Activated CD8-positive, alpha-beta memory T cell treated with anti-CD3 and anti-CD28 coated beads for 24 hours (primary cell): ENCODE measurements at places on chromosomes 5 and 9.
A peak's percentile ranks its signal among the peaks of the same experiment; 100 is the strongest.

GRCh38 chr5:151577566-151577965 lies 13.6 kb downstream of the FAT2 start:
- no peak for DNase-seq

GRCh38 chr5:132058646-132059042 lies 1.8 kb upstream of the IL3 start:
- DNase-seq, result no peak

DNA sequence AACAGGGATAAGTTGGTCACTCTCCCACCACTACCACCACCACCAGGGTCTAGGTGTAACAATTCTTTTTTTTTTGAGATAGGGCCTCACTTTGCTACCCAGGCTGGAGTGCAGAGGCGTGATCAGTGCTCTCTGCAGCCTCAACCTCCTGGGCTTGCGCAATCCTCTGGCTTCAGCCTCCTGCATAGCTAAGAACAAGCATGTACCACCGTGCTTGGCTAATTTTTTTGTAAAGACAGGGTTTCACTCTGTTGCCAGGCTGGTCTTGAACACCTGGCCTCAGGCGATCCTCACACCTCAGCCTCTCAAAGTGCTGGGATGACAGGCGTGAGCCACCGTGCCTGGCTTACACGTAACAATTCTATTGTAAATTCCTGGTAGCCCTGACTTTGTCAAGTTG lies 27.5 kb downstream of the CORO2A start:
- no peak for DNase-seq

DNA sequence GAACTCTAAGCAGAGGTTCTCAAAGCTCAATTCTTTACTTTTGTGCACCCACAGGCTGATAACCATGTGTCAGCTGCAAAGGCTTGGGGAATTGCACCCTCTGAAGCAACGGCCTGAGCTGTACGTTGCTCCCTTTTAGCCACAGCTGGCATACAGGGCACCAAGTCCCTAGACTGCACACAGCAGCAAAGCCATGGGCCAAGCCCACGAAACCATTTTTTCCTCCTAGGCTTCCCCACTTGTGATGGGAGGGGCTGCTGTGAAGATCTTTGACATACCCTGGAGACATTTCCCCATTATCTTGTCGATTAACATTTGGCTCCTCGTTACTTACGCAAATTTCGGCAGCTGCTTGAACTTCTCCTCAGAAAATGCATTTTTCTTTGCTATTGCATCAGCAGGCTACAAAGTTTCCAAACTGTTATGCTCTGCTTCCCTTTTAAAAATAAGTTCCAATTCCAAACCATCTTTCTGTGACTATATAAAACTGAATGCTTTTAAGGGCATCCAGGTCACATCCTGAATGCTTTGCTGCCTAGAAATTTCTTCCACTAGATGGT lies 23.0 kb downstream of the KIAA0825 start:
- DNase-seq, result no peak

GRCh38 chr5:175831507-175831906 lies 39.9 kb upstream of the CPLX2 start:
- no peak for DNase-seq

GRCh38 chr5:164359260-164360255 lies 854.1 kb downstream of the MAT2B start:
- no peak for DNase-seq

DNA sequence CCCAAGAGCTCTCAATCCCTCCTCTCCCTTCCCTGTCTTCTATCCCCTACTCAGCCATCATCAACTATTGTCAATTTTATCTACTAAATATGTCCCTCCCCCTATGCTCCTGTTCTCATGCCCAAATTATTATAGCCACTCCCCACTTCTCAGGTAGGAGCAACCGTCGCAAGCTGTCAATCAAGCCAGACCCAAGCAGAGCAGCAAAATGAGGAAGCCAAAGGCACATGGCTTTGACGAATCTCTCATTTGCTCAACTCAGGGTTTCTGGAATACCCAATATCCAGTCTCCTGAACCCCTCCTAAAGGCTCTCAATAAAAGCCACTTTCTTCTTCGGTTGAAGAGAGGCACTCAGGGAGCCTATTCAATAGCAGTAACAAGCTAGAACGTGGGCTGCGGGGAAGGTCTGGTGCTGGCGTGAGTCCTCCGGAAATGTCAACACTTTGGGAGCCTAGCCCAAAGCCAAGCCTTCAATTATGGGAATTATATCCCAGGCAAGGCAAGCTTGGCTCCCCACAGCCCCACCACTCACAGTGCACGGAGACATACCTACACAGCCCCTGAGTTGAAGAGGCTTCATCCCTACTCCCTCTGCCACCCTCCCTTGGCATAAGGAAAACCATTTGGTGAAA lies 47.7 kb downstream of the SIL1 start:
- DNase-seq, result no peak

- no peak for DNase-seq
Measured at GRCh38 chr9:69818750-69819345, 1.8 kb upstream of the CFAP95 start.

DNA sequence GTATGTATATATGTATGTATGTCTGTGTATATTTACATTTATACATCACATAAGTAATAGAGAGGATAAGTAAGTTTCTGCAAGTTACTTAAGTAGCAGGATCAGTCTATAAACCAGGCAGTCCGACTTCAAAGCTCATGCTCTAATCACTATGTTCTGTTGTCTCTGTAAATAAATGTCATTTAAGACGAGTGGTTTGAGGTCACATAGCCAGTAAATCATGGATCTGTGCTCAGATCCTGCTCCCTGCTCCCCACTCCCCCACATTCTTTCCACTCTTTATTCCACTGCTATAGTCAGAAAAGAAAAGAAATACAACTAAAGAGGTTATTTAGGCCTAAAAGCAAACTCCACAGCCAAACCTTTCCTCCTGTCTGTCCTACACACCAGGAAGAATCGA lies 90.4 kb downstream of the SERINC5 start:
- peak; percentile 4 for DNase-seq

DNA sequence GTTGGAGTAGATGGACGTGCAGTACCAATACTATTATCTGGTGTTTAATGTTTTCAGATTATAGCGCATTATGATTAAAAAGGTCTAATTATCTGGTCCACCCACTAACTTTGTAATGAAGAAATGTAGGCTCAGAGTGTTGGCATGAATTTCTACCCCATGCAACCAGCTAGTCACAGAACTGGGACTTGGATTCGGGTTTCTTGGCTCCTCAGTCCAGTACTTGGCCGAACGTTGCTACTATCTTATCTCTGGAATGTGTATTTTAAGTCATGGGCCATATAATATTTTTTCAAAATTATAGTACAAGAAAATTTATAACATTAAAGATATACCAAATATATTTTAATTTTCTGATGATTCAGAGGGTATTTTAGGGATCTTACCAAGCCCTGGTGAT lies 657.5 kb upstream of the DMAC1 start:
- DNase-seq, result no peak

GRCh38 chr5:4804691-4805360 lies 335.3 kb upstream of the ADAMTS16 start:
- no peak for DNase-seq

- no peak for DNase-seq
Measured at GRCh38 chr5:145014109-145014508, 821.0 kb downstream of the PRELID2 start.

- DNase-seq, result no peak
Measured at GRCh38 chr5:43839218-43839617, 236.2 kb downstream of the NNT start.

DNA sequence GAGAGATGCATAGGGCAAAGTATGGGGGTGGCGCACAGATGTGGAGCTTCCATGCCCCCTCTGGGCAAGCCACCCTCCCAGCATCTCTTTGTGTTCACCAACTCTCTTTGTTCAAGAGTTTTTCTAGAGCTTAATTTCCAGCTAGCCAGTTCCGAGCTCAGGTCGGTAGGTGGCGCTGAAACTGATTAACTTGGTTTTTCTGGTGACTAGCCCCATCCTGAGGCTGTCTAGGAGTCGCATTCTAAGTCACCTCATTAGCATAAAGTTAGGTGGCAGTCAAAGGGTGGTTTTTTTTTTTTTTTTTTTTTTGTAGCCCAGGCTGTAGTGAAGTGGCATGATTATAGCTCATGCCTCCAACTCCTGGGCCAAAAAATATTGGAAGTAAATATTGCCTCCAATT lies 476.4 kb downstream of the KDM4C start:
- DNase-seq, result no peak

GRCh38 chr5:148861088-148861487 lies 34.7 kb downstream of the ADRB2 start:
- no peak for DNase-seq

- no peak for DNase-seq
Measured at GRCh38 chr5:115815693-115816225, 700 bp downstream of the CDO1 start.

- DNase-seq, result no peak
Measured at GRCh38 chr5:95107138-95107537, 177.8 kb downstream of the MCTP1 start.

DNA sequence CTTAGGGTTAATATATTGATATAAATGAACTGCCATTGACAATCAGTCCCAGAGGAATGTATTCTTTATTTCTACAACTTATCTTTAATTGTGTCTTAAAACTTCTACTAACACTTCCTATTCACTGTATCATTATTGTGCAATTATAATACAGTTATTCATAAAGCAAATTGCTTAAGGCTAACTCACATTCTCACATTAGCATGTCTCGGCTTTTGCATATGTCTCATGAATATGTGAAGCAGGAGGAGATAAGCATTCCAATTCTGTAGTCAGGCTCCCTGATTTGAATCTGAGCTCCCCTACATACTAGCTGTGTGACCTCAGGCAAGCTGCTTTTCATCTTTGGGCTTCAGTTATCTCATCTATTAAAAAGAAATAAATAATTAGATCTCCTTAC lies 45.4 kb downstream of the PLGRKT start:
- DNase-seq, result no peak

GRCh38 chr5:173675287-173675996 lies 59.0 kb upstream of the BOD1 start:
- no peak for DNase-seq

- no peak for DNase-seq
Measured at GRCh38 chr5:2295476-2295875, 412.8 kb upstream of the IRX4 start.

GRCh38 chr9:99680191-99680590 lies 141.5 kb upstream of the NR4A3 start:
- DNase-seq, result no peak

DNA sequence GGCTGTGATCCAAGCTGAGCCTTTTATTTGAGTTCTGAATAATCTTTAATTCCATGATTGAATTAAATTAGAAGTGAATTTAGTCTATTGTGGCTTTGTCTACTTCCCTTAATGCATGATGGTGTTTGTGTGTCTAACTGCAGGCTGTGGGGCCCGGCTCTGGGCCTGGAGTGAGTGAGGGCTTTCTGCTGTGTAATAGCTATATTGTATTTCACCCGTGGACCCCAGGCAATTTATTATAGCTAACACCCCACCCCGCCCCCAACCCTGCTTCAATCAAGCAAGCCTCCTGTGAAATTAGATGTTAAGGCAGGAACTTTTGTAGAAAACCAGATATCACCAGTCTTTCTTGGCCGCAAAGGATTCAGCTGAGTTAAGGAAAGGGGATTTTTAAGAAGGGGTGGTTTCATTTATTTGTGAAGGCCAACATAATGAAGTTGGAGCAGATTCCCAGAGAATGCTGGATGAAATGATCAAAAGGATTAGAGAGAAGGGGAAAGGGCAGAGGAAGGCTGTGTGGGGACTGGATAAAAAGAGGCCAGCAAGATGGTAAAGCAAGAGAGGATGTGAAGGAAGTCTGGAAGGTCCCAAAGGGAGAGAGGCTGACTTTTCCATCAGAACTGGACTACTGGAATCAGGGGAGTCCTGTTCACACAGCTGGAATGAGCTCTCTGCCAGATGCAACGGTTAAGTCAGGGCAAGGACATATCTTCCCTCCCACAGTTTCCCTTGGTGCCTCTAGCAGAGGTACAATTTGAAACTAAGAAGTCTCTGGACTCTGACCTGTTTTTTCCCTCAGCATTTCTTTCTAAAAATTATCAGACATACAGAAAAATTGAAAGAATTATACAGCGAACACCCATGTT lies 125.3 kb upstream of the SAP30L start:
- DNase-seq, result no peak

GRCh38 chr9:3662671-3663070 lies 136.9 kb upstream of the RFX3 start:
- DNase-seq, result no peak

DNA sequence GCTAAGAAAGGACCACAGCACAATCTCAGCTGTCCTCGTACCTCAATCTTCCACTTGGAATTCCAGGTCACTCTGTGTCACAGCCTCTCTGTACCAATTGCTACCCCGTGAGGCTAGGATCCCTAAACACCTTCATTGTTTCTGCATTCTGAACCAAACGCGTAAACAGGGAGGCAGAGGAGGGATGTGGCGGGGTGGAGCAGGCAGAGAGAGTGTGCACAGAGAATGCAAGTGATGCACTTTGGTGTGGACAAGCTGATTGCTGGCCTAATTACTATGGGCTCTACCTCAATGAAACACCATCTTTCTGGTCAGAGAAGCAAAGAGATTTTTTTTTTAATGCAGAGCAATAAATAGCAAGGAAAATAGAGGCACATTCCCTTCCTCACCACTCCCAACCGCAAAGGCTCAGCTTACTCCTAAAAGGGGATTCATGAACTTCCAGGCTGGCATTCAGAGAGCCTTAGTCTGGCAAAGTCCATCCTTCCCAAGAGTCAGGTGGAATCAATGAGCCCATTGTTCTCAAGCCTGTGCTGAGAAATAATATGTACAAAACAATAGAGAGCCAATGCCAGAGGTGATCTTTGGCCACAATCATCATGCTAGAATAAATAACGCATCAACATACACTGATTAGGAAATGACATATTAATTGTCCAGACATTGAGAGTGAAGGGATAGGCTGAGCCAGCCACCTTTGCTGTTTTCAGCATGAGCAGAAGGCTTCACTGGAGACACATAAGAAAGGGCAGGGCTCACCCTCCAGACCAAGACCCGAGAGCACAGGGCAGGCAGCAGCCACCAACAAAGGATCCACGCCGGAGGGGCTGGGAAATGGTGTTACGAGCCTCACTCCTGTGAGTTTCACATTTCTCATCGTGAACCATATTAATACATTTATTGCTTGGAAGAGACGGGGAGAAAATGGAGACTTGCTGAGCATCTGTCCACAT lies 278.8 kb downstream of the ENC1 start:
- DNase-seq, result no peak

DNA sequence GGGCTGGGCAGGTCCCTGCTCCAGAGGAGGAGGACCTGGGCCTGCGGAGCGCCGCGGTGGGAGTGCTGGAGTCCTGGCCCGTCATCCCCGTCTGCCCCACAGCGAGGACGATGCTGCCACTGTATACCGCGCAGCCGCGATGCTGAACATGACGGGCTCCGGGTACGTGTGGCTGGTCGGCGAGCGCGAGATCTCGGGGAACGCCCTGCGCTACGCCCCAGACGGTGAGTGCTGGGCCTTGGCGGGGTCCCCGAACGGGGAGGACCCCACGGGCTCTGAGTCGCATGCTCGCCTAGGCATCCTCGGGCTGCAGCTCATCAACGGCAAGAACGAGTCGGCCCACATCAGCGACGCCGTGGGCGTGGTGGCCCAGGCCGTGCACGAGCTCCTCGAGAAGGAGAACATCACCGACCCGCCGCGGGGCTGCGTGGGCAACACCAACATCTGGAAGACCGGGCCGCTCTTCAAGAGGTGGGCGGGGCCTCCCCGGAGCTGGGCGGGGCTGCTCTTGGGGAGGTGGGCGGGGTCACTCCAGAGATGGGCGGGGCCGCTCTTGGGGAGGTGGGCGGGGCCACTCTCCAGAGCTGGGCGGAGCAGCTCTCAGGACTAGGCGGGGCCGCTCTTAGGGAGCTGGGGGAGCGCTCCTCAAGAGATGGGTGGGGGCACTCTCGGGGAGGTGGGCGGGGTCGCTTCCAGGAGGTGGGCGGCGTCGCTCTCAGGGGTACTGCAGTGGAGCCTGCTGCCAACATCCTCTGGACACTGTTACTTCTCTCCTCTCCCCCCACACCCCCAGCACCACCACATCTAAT lies 13.1 kb downstream of the LRRC26 start:
- DNase-seq, result peak; percentile 83
